ENCODE measurements at places on chromosomes 6 and 20.

GRCh38 chr6:133989525-133989924, 36.5 kb downstream of the TBPL1 start:
- DNase-seq = no peak

DNA sequence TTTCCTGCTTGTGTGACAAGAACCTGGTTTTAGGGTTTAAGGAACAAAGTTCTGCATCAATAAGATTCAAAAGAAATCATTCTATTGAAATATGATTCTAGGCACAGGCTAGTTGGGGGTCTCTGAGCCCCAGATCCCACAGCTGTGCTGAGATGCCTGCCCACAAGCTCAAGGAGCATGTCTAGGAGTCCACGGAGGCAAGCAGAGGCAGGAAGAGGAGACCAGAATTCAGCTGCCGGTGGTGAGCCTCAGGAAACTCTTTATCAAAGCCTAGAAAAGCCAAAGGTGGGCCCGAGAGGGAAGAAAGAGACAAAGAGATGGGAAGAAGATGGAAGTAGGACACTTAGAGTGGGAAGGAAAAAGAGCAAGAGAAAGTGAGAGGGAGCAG, 40.7 kb upstream of the DDR1 start:
- no peak for DNase-seq

GRCh38 chr6:69106511-69106910, 471.4 kb downstream of the ADGRB3 start:
- DNase-seq = no peak

GRCh38 chr6:89643406-89643805, 4.9 kb upstream of the LYRM2 start:
- no peak for DNase-seq

- DNase-seq = no peak
Observed at GRCh38 chr6:22569281-22570184, at the start of gene HDGFL1. Gene HDGFL1 (plus strand): TSS chr6:22569566. CDS start chr6:22569576, 10 bp downstream.
